ENCODE measurements at places on chromosomes 3 and 15. TPM values are rescaled to one million over a fixed set of nuclear protein-coding genes. Genes with fewer than 3 reads are reported as not detected.
A peak's percentile ranks its signal among the peaks of the same experiment; 100 is the strongest.

LRRK1 gene
- total RNA-seq, result 3.0 TPM

DNA sequence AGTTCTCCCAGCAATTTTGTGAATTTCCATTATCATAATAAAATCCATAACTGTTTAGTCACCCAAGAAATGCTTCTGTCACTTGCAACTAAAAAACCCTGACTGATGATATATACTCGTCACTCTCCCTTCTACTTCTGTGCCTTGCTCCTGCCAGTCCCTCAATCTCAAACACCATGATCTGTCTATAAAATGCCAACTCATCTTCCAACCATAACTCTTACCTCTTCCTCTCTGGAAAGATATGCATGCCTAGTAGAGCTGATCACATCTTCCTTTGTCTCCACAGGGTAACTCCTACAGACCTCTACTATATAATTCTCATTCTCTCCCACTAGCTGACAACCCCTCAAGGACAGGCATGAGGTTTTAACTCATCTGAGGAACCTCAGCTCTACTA, 5.2 kb upstream of the VEPH1 start:
- no peak for DNase-seq

DNA sequence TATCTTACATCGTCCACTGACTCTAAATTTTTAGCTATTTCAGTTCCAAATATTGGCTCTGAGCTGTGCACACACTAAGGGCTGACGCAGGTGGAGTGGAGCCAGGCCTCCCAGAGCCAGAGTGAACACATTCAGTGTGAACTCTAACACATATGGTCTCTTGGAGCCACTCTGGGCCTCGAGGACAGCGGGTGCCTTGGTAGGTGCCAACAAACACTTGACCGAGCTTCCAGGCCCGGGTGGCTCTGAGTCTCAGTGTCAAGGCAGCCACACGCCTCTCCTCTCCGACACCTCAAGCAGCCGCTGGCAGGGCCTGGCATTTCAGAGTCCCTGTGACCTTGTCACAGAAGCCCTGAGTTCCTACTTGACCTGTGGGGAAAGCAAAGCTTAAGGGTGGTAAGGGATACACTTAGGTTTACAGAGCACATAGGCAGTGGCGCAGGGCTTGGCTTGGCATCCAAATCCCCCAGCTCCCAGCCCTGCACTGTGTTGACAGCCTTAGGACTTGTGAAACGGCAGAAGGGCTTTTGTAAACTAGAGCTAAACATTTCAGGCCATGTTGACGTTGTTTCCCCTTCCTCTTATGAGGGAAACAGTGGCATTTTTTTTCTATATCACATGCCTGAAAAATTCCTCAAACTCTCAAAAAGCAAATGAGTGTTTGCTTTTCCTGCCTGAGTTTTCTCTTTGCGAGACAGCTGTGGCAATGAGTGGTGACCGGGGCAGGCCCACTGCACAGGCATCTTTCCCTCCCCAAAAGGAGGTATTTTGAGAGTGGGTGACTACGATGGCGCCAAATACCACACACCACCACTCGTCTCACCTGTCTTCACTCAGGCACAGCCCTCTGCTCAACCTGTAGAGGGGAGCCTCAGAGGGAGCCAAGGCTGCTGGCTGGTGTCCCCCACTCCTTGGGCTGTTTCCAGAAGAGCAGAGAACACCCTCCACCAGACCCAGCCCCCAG, 60.8 kb downstream of the DAPK2 start:
- DNase-seq, result peak; percentile 12

DNA sequence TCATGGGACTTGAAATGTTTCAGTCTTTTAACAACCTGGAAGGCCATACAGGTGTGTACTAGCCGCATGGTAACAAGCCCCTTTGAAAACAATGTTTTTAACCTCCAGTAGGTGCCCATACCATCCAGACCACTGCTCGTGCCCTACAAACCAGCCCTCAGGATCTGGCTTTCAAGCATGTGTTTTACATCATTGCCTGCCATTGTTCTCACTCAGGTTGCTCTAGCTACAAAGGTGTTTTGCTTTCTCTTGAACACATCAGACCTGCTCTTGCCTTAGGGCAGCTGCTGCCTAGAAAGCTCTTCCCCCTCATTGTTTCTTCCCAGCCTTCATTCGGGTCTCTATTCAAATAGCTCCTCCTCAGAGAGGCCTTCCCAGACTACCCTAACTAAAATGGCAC, 32.3 kb upstream of the MAP3K13 start:
- no peak for DNase-seq

- no peak for DNase-seq
These were observed 69.4 kb downstream of the SRGAP3 start for GRCh38 chr3:9179826-9180763.

All from IMR-90 (cell line).